ENCODE measurements at places on chromosomes 7 and 10.
A peak's percentile ranks its signal among the peaks of the same experiment; 100 is the strongest.

GRCh38 chr7:99143853-99144672 is at the start of gene SMURF1:
Gene SMURF1 (minus strand): TSS chr7:99144108. CDS start chr7:99143780, 328 bp downstream.
- DNase-seq: peak; percentile 37

DNA sequence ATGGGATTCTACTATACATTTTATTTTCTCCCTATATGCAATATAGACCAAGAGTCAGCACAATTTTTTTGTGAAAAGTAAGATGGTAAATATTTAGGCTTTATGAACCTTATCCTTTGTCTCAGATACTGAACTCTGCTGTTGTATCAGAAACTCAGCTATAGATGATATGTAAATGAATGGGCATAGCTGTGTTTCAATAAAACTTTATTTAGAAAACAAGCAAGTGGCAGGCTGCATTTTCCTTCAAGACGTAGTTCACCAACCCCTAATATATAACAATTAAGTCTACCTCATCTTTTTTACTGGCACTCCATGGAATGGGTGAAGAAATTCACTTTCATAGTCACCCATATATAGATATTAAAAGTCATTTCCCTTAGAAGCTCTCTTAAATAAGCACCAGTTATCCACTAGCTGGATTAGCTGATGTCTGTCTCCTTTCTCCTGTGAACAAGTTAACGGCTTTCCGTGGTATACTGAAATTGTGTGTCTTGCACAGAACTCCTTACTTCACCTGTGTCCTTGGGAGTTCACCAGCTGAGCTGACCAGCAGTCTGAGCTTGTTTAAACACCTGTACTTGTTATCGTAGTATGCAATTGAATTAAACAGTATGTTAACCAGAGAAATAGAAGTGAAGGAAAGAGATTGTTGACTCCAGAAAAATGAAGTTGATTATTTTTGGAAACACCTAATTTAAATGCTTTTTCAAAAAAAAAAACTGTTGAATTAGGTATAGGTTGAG is 770.6 kb downstream of the KCNMA1 start:
- DNase-seq: no peak

DNA sequence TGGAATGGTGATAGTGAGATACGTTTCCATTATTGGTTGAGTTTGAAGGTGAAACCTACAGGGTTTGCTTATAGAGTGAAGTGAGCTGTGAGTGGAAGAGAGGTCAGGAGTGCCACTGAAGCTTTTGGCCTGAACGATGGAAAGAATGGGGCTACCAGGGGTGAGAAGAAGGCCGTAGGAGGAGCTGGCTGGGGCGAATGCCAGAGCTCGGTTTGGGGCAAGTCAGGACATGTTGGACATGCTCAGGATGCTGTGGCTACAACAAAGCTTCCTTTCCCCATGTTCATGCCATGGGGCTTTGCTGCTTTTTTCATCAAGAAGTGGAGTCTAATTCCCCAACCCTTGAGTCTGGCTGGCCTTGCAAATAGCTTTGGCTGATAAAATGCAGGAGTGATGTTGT is 253.7 kb downstream of the GLRX3 start:
- no peak for DNase-seq

GRCh38 chr7:40582539-40582938 is 447.7 kb downstream of the SUGCT start:
- no peak for DNase-seq

DNA sequence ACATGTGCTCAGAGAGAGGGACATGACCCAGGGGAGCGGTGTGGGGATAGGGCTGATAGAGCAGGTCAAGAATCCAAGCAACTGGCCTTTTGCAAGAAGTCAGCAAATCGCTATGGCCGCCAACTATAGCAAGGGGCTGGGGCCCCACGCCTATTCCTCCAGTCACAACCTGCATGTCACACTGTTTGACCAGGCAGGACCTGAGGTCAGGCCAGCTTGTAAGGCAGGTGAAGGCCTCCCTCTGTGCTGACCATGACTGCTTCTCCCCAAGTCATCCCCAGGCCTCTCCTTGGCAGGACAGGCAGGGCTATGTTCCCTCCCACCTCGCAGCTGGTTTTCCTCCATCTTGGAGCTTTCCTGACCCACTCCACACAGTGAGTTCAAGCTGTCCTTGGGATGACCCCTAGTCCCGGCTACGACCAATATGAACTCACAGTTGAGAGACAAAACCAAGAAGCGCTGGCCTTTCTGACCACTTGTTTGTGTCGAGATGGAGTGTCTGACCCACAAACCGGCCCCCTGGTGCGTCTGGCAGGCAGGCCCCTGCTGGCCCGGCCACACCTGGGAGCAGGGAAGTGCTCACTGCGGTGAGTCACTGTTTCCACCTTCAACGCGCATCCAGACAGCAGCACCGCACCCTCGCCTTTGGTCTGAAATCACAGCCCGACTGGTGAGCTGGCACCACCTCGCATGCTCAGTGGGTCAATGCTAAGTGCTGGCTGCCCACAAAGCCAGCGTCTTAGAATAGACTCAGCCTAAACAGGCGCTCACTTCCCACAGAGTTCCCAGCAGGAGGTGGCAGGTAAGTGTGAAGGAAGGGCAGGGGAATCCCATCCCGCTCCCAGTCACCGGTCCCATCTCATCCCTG is 81.4 kb downstream of the VWA2 start:
- DNase-seq: no peak

GRCh38 chr7:144508702-144509101 is 105.2 kb upstream of the NOBOX start:
- no peak for DNase-seq

- no peak for DNase-seq
Measured at GRCh38 chr10:114060456-114060855, 16.8 kb downstream of the ADRB1 start.

- DNase-seq: no peak
Measured at GRCh38 chr7:77354914-77355313, 61.2 kb downstream of the GSAP start.

GRCh38 chr7:5455581-5456219 is 32.1 kb upstream of the TNRC18 start:
- no peak for DNase-seq

DNA sequence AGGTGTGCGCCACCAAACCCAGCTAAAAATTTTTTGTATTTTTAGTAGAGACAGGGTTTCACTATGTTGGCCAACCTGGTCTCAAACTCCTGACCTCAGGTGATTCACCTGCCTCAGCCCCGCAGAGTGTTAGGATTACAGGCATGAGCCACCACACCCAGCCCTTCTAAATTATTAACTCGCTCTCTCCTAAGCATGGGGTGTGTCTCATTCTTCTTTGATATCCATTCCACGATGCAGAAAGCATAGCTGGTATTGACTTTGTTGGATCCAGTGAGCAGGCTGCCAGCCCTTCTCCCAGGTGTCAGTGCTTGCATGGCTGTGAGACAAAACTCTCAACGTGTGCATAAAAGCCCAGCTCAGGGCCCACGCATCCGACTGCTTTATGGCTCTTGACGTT is 254.1 kb upstream of the PFKP start:
- DNase-seq: peak; percentile 41

All from DMS153 (cell line).